ENCODE measurements at places on chromosomes 2 and 18.

GRCh38 chr18:74947417-74947816 is 261.5 kb downstream of the PTGR3 start:
- DNase-seq = no peak

DNA sequence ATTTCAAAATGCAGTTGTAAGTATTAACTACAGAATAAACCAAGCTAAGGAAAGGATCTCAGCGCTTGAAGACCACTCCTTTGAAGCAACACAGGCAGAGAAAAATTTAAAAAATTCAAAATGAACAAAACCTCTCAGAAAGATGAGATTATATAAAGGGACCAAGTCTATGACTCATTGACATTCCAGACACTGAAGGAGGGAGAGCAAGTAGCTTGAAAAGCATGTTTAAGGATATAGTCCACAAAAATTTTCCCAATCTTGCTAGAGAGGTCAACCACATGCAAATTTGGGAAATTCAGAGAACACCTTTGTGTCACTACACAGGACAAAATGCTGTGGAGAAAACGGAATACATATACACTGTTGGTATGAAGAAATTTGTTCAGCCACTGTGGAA is 112.6 kb upstream of the MC4R start:
- DNase-seq = peak; percentile 76

DNA sequence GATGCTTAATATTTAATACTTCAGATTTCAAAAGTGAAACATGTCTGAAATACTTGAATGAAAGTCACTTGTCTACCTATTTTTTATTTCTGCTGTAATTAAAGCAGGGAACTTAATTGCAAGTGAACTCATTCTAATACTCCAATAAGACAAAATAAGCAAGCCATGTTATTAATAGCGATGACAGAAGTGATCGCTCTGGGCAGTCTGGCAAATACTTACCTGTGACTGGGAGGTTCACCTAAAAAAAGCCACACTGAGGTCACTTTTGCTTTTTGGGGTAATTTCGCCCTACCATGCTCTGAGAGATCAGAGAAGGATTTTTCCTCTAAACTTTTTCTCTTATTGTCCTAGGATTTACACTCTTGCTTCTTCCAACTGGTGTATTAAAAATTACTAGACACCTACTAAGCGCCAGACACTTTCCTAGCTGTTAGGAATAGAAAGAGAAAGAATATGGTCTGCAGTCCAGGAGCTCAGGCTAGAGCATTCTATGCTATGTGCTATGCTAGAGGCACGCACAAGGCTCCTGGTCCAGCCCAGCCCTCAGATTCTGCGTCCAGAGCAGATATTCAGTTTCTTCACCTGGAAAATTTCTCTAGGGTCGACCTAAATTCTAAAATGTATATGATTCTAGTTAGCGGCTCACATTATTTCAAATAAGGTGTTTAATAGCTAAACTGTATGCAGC is 26.5 kb upstream of the PPP1CB start:
- DNase-seq = no peak

GRCh38 chr2:151052850-151053660 is 208.6 kb downstream of the RBM43 start:
- peak; percentile 23 for DNase-seq

All from fibroblast of upper back skin (primary cell).